A549 treated with Mapracorat at 1 μM for 4 hours (cell line): ENCODE measurements at places on chromosomes 1 and 21. TPM values are rescaled to one million over a fixed set of nuclear protein-coding genes. Genes with fewer than 3 reads are reported as not detected.

The TSPAN2 gene
- 0.94 to 1.5 TPM (median 1.1 TPM) in 5 replicates for total RNA-seq

The VCAM1 gene
- total RNA-seq, result 0.04 to 0.09 TPM (median 0.08 TPM) in 4 of 5 replicates, not detected in the other

The CENPF gene
- 63.9 to 104 TPM (median 71.6 TPM) in 5 replicates for total RNA-seq

The MASP2 gene
- 0.10 to 0.21 TPM (median 0.17 TPM) in 4 of 5 replicates, not detected in the other for total RNA-seq

The KCNH1 gene
- 2.0 to 2.2 TPM (median 2.1 TPM) in 5 replicates for total RNA-seq

The TACSTD2 gene
- total RNA-seq, result not detected in 5 replicates

The ZSWIM5 gene
- total RNA-seq, result 0.40 to 0.55 TPM (median 0.46 TPM) in 5 replicates

The MAPKAPK2 gene
- total RNA-seq, result 72.4 to 86.6 TPM (median 78.4 TPM) in 5 replicates

The NUDT4B gene
- total RNA-seq, result 0.95 to 1.6 TPM (median 1.3 TPM) in 5 replicates

The CDK18 gene
- 0.66 to 2.3 TPM (median 1.2 TPM) in 5 replicates for total RNA-seq

The ACTA1 gene
- 0.12 TPM in 2 of 5 replicates, not detected in the others for total RNA-seq

The KIAA0040 gene
- 0.64 to 1.1 TPM (median 0.78 TPM) in 5 replicates for total RNA-seq

The NECTIN4 gene
- 1.5 to 2.2 TPM (median 1.9 TPM) in 5 replicates for total RNA-seq

The SLC16A4 gene
- total RNA-seq, result 25.7 to 37.3 TPM (median 31.4 TPM) in 5 replicates

The RPL11 gene
- 1,312 to 1,595 TPM (median 1,410 TPM) in 5 replicates for total RNA-seq

The CYP4Z1 gene
- not detected in 5 replicates for total RNA-seq

The PTPRC gene
- not detected in 5 replicates for total RNA-seq

The PDZK1 gene
- total RNA-seq, result 0.72 to 1.1 TPM (median 0.83 TPM) in 5 replicates

The SLC44A5 gene
- 0.04 to 0.06 TPM (median 0.06 TPM) in 4 of 5 replicates, not detected in the other for total RNA-seq

The CFHR1 gene
- total RNA-seq, result 0.15 to 0.23 TPM in 2 of 5 replicates, not detected in the others

The BACH1 gene
- total RNA-seq, result 3.7 to 6.3 TPM (median 4.8 TPM) in 5 replicates

The COL11A1 gene
- 1.6 to 4.4 TPM (median 2.4 TPM) in 5 replicates for total RNA-seq

The CFAP57 gene
- total RNA-seq, result 0.22 to 0.65 TPM (median 0.39 TPM) in 5 replicates

The PSEN2 gene
- 27.0 to 31.5 TPM (median 28.5 TPM) in 5 replicates for total RNA-seq

The TDRD10 gene
- 0.23 TPM in 1 of 5 replicates, not detected in the others for total RNA-seq

The AMPD1 gene
- total RNA-seq, result not detected in 5 replicates

The FCRLA gene
- total RNA-seq, result not detected in 5 replicates

The TMED5 gene
- total RNA-seq, result 28.5 to 37.7 TPM (median 32.9 TPM) in 5 replicates

The SLC22A15 gene
- total RNA-seq, result 0.52 to 1.0 TPM (median 0.81 TPM) in 5 replicates

The GCSAML gene
- not detected in 5 replicates for total RNA-seq
